ENCODE measurements at places on chromosomes 6 and 20.

DNA sequence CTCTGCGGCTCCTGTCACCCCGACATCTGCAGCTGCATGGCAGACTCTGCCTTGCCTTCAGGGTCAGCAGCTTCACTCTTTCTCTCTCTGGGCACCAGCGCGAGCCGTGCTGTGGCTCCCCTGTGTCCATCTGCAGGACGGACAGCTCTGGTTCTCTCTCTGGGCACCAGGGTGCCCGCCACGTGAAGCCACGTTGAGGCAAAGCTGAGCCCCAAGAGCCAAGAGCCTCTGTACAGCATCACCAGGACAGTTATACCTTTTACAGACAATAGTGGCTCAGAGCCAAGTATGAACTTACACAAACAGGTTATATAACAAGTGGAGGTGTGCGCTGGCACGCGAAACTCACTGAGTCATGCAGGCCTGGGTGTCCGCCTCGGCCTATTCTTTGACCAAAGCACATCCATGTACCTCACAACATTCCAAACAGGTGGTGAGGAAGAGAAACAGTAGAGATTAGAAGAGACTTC, 50.8 kb downstream of the FAM50B start:
- no peak for DNase-seq

DNA sequence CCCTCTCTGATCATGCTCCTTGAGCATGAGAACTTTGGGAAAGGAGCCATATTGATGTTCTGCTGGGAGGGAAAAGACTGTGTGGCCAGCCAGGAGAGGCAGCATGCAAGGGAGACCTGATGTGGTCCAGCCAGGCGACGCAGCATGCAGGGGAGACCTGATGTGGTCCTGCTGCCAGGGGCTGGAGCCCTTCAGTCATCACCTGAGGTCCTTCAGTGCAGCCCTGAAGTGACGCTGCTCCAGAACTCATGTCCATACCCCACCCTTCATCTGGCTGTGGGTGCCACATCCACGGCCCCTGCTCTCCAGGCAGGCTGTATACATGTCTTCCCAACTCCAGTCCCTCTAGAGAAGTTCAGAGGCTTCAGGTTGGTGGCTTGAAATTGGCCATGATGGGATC, 134.4 kb downstream of the ERMARD start:
- DNase-seq = no peak

DNA sequence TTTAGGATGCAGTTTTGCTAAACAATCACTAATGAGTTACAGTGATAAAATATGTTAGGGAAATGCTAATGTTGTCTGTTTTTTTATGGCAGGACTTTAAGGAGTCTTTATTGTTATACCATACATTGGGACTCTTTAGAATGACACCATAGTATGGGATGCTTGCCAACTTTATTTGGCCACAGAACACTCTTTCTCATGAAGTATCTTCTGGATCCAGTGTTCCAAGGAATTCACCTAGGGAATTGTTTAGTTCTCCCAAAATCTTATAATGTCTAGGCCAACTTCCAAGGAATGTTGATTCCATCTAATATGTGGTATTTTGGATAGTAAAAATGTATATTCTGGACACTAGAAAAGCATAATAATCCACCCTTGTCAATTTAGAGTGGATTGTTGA, 3.3 kb downstream of the RIN2 start:
- no peak for DNase-seq

DNA sequence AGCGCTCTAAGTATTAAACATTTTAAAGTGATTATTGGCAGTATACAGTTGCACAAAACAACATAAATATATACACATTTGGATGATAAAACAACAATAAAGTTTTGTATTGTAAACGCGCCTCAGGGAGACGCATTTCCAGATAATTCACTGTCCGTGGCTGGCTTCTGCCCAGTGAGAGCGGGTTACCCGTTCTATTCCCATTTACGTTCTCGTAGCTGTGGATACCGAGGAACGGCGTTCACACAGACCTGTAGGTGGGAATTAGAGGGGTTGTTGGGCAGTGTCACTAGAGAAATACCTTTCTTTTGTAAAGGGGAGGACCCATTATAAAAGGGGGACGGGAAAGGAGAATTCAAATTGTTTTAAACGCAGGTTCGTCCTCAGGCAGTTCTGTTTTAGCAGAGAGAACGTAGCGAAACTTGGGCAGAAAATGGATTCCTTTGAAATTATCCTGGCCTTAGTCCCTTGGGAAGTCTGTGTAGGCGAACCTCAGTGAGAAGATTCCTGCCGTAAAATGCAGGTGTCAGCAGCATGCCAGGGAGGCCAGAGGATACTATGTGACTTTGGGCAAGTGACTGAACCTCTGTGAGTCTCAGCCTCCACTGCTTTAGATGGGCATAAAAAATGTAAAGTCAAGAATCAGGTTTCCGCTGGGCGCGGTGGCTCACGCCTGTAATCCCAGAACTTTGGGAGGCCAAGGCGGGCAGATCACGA, 756 bp downstream of the MTG2 start:
- DNase-seq = no peak

- no peak for DNase-seq
These were observed 37.6 kb upstream of the CHMP4B start for GRCh38 chr20:33773412-33774089.
